WTC11 (cell line): ENCODE measurements at places on chromosomes 7 and 10.

DNA sequence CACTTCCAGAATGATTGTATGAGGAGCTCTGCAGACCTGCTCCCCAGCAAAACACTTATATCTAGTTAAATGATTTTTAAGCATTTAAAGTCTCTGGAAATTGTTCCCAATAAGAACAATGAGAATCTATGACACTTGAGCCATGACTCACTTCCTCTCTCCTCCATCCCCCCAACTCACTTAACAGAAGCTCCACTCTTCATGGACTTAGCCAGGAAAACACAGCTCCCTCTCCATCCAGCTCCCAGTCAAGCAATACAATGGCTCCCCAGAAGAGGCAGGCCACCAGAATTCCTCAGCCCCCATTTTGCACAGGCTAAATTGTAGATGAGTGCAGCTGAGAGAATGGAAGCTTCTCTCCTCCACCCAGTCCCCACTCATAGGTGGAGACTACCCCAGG, 27.0 kb downstream of the AOC1 start:
- no peak for DNase-seq

DNA sequence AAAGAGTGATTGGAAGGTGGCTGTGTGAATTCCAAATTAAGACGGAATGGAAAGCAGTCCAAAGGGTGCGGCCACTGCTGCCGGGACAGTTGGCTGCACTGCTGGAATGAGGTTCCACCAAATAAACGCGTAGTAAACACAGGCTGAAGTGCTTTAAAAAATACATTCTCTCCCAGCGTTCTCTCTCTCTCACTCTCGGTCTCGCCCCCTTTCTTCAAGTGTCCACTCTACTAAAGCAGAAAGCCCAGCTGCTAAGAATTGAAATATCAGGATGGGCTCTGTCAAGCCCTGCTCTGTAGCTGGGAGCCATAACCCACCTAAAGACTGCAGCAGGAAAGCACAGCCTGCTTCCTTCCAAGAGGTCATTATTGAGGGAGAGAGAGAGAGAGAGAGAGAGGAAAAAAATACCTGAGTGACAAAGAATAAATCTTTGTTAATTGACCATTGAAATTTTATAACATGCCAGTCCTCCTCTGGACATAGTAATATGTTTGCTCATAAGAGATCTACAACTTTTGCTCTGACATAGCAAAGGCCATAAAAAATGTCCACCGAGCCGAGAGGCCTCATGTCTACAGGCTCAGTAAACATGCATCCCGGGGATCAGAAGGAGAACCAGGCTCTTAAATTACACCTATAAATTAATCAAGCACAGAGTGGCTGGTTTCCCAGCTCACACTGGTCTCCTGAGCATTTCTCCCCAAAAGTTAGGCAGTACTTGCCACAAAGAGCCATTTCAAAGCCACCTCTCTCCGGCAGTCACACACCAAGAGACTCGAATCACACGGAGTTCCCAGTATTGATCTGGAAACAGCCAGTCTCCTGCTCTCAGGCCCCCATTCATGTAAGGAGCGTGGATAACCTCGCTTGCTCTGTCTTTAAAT, 72.8 kb downstream of the FGFR2 start:
- DNase-seq, result no peak

GRCh38 chr10:68103261-68103878, 5.9 kb upstream of the MYPN start:
- no peak for DNase-seq

- no peak for DNase-seq
These were observed 749.1 kb upstream of the SORCS1 start for GRCh38 chr10:107913317-107914294.

GRCh38 chr10:128151031-128151430, 24.8 kb upstream of the MKI67 start:
- DNase-seq, result no peak

GRCh38 chr7:24213311-24213710, 70.7 kb upstream of the NPY start:
- no peak for DNase-seq

DNA sequence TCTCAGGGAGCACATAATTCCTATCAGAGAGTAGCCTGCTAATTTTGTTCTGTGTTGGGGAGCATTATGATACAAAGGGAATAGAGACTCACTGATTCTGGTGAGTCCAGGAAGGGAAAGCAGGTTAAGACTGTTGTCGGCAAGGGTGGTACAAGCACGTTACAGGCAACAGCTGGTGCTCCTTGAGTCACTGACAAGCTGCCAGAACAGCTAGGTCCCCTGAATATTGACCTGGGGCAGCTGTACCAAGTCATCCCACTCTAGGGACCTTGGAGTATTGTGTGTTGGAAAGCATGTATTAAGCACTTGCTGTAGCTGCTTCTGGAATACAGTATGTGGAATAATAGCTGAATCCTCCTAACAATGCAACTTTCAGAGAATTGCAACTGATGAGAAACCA, 37.0 kb upstream of the GLCCI1 start:
- DNase-seq, result no peak

- no peak for DNase-seq
These were observed 120.1 kb downstream of the DYNC2I1 start for GRCh38 chr7:158976468-158976848.

DNA sequence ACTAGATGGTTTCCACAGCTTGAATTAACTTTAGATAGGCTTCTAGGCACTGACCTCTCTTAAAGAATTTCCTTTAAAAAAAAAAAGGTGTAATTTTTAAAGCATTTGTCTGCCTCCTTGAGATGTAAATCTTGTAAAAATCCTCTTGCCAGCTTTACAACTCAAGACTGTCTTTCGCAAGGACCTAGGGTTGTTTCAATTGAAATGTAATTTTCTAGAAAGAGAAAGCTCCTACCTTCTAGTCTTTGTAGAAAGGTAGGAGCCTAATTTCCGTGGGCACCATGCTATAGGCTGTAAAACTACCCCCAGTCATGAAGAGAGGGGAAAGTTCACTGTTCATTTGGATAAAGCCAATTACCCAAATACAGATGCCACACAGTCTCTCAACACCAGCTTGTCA, 228.8 kb upstream of the TMEM229A start:
- no peak for DNase-seq

DNA sequence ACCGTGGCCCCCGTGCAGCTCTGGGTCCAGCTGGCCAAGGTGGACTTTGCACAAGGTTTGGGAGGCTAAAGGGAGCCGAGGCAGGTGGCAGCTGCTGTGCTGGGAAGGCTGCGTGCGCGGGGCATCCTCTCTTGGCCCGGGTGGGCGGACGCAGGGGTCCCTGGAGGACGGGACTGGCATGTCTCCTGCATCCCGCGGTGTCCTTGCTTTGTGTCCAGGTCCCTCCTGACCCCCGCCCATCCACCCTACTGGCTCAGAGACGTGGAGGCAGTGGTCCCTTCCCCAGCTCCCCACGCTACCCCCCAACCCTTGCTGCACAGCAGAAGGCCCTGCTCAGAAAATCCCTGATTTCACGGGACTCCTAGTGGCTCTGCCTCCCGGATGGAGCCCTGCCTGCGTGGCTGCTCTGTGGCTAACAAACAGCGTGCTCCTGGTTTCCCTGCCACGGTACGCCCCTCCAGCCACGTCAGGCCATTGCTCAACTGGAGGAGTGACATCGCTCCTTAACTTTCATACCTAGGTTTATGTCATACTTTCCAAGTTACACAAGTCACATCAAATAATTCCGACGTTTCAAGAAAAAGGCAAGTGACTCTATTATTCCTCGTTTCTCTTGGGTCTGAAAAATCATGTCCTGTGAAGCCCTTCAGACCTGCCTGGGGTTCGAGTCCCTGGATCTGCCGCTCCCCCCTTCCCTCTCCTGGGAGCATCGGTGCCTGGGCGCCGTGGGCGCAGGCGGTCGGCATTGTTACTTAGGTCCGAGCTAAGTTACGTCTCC, 421.9 kb downstream of the DNAJB6 start:
- DNase-seq, result no peak

DNA sequence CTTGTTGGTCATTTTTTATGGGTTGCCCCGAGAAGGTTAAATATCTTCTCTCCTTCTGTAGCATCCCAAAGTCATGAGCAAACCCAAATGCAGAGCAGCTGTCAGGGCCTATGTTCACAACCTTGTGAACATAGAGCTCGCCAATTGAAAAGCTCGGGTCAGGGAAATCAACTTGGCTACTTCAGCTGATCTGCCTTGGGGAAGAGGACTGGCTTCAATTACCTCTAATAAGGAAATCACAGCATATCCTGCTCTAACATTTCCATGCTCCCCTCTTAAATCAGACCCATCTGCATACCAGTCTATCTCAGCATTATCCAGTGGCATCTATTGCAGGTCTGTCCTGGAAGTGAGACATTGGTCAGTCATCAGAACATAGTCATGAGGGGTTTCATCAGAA, 105.6 kb downstream of the ANKRD26 start:
- no peak for DNase-seq

GRCh38 chr7:30188811-30189210, 54.0 kb downstream of the MTURN start:
- DNase-seq, result no peak

GRCh38 chr7:93053209-93053948, 64.4 kb downstream of the SAMD9 start:
- DNase-seq, result no peak

DNA sequence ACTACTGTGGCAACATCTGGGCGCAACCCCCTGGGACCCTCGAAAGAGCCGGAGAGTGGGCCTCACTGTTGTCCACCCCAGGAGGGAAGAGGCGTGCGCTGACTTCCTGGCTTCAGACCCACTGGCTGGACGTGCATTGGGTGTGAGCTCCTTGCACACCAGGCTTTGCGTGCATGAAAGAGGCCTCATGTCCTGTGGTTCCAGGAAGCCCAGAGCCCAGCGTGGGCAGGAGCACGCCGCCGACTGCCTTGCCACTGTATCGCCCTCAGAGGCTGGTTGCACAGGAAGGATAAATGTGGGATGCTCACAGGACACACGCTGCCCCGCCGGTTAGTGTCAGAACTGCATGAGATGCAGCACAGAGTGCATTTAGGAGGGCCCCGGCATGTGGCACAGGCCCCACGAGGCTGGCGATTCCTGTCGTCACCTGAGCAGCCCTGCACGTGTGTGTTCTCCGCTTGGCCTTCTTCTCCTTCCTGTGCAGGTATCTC, 8.5 kb upstream of the JAKMIP3 start:
- DNase-seq, result peak; percentile 7

DNA sequence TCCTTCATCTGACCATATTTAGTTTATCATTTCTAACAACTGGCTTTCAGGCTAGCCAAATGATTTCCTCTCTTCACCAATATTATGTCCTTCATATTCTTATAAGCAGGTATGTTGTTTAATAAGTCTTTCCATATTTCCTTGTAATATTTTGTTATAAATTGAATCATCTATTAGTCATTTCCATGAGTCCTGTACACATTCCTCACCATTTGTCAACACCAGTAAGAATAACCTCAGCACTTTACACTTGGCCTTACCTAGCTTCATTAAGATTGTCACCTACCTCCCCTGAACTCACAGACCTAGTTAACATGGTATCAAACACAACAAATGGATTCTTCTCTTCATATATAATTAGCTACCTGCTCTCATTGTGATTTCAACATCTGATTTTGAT, 282.3 kb downstream of the SEMA3D start:
- no peak for DNase-seq

DNA sequence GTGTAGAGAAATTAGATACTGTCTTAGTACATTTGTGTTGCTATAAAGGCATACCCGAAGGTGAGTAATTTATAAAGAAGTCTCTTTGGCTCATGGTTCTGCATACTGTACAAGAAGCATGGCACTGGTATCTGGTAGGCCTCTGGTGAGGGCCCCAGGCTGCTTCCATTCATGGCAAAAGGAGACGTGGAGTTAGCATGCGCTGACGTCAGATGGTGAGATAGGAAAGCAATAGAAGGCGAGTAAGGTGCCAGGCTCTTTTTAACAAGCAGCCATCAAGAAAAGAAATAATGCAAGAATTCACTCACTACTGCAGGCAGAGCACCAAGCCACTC, 38.1 kb downstream of the AKR1C8 start:
- DNase-seq, result no peak

- DNase-seq, result no peak
These were observed 192.3 kb downstream of the DNAJC1 start for GRCh38 chr10:21811245-21811585.

- no peak for DNase-seq
These were observed 155.2 kb upstream of the TPK1 start for GRCh38 chr7:144991041-144991440.

GRCh38 chr10:15353471-15354017, 17.5 kb downstream of the FAM171A1 start:
- DNase-seq, result no peak

GRCh38 chr7:95199779-95200558, 124.4 kb downstream of the PON1 start:
- peak; percentile 25 for DNase-seq

DNA sequence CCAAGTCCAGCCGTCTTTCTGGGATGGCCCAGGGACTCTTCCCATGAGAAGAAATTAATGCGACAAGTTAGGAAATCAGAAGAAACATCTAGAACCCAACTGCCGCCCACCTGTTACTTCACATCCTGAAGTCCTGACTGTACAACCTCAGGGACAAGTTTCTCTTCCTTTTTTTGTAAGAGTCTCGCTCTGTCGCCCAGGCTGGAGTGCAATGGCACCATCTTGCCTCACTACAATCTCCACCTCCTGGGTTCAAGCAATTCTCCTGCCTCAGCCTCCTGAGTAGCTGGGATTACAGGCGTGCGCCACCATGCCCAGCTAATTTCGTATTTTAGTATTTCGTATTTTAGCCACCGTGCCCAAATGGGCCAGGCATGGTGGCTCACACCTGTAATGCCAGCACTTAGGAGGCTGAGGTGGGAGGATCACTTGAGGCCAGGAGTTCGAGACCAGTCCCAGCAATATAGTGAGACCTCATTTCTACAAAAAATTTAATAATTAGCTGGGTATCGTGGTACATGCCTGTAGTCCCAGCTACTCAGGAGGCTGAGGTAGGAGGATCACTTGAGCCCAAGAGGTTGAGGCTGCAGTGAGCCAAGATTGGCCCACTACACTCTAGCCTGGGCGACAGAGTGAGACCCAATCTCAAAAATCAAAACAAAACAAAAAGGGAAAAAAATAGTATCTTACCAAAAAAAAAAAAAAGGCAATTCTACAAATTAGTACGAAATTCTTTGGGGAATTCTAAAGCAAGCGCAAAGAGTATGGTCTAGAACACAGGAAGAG, 20.8 kb downstream of the LAT2 start:
- no peak for DNase-seq
